ENCODE measurements at places on chromosomes 2 and 18.

GRCh38 chr18:59724103-59724502, 26.9 kb upstream of the CCBE1 start:
- DNase-seq: no peak

GRCh38 chr2:3142210-3142609, 235.4 kb downstream of the EIPR1 start:
- DNase-seq: no peak

GRCh38 chr2:68917034-68917718, 35.5 kb downstream of the GKN2 start:
- no peak for DNase-seq

DNA sequence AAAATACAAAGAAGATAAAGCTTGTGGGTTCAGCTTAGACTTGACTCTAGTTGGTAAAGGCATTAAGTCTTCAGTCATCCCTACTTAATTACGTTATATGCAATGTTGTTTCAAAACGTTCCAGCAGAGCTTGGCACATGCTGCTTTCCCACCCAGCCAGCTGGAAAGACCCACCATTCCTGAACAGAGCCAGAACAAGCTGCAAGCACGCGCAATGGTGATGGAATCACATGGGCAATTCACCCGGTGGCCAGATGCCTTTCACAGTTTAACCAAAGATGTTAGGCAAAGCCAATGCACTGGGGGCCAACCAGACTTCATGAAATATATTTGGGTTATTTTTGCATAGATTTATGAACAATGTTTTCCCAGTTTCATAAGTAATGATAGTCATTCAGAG, 123.4 kb upstream of the CDH20 start:
- no peak for DNase-seq

DNA sequence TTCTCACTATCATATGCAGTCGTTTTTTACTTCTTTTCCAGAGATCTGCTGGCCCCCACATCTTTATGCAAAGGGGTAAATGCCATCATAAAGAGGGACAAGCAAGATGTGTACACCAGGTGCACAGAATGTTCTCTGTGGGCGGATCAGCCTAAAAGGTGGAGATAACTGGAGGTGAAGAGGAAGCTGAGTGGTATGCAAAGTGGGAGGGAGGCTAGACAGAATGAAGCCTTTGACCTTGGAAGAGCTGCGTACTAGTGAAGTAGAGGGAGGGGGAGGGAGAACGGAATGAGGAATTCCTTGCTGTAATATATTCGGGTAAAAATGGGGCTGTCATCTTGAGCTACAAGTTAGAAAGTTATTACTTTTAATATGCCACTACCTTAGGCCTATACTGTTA, 287.5 kb upstream of the VRK2 start:
- DNase-seq: no peak

DNA sequence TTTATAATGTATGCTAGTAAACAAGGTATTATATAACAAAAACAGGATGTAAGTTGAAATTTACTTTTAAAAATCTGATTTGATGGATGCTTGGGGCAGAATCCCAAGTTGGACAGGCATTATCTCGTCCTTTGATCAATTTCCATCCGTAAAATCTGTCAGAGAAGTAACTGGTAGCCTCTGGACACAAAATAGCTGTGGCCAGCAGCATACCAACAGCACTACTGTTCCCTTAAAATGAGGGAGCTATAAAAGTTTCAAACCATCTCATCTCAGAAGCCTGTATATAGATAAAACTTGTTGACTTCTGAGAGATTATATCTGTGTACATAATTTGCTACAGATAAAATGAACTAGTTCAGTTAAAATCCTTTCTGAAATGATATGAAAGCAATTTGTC, 14.7 kb upstream of the METAP1D start:
- DNase-seq: no peak

DNA sequence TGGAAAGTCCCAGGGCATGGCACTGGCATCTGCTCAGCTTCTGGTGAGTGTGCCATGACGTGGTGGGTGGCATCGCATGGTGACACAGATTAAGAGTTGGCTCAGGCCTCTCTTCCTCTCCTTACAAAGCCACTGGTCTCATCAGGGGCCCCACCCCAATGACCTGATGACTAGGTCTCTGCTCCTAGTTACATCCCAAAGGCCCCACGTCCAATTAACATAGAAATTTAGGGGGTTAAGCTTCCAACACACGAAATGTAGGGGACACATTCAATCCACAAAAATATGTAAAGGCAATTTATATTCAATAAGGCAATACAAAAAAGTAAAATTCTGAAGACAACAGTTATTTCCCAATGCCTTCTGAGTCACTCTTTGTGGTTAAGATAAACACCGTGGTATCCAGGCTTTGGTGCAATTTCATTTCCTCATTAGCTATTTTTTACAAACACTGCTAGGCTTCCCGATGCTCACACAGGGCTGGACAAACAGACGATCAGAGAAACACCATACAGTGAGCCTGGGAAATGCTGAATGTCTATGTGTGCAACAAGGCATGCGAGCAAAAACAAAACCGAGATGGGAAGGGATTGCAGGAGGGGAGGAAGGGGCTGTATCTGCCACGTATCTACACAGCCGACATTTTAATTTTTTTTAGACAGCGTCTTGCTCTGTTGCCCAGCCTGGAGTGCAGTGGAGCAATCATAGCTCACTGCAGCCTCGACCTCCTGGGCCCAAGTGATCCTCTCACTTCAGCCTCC, 67.2 kb downstream of the MBP start:
- no peak for DNase-seq

DNA sequence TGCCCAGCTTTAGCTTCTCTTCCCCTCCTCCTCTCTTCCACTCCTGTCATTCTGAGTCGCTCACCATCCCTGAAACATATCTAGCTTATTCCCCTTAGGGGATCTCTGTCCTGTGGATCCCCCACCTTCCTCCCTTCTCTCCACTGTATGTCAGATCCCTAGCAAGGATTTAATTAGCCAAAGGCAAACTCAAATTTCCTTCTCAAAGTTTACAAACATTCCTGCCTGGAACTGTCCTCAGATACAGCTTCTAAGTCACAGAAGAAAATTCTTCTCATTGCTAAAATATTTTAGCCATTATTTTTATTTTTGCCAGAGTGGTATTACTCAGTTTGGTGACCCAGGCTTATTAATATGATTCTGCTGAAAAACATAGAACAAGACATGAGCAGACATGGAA, 315.3 kb downstream of the CYP26B1 start:
- no peak for DNase-seq

GRCh38 chr2:59502981-59503380, 1050.5 kb downstream of the BCL11A start:
- no peak for DNase-seq

DNA sequence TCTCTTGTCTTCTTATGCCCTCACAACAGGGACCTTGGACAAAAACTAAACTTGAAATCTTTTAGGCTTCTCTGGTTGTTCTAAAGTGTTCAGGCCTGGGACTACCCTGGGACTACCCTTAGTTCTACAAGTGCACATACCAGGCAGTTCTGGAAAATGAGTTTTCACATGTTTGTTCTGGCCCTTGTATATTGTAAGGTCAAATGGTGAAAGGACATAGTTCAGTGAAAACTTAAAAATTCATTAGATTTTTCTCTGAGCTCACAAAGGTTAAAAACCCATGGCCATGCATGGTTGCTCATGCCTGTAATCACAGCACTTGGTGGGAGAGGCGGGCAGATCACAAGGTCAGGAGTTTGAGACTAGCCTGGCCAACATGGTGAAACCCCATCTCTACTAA, 875.5 kb upstream of the FAM98A start:
- DNase-seq: no peak

DNA sequence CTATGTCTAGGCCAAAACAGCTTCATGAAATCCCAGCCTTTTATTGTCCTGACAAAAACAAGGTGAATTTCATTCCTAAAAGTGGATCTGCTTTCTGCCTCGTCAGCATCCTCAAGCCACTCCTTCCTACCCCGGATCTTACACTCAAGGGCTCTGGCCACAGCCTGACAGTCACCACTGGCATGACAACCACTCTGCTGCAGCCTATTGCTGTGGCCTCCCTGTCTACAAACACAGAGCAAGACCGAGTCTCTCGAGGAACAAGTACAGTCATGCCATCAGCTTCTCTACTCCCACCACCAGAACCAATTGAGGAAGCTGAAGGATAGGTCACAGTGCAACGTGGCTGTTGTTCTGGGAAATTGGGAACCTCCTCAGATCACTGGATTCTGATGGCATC, 106.1 kb downstream of the ICA1L start:
- no peak for DNase-seq

DNA sequence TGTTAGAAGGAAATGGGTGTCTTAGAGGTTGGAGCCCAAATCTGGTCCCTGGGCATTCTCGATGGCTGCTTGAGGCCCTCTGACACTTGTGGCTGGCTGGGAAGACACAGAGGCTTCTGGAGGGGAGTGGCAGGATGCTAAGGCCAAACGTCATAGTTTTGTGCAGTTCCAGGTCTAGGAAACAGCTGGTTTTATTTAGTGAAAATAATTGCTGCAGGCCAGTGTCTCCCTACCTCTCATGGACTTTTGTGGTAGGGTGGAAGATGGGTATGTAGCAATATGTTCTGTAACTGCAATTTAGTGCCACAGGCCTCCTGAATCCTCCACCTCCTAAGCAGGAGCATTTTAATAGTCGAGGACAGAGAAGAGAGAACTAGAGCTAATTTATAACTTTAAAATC, 32.2 kb upstream of the SPRED2 start:
- DNase-seq: no peak

DNA sequence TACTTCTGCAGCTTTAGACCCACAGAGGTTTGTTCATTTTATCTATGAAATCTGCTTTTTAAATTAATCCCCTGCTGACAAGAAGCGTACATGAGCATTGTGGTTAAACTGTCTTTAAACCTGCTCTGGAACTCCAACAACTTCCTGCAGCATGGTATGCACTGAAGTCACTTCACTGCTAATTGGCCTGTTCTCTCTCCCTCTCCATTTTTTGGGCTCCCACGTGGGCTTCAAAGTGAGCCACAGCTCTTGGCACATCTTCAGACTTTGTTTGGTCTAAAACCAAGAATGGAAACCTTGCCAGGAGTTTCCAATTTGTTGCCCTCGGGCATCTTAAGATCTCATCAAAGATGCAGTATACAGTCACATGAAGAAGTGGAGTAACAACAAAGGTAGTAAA, 311.4 kb downstream of the LRRTM1 start:
- no peak for DNase-seq

DNA sequence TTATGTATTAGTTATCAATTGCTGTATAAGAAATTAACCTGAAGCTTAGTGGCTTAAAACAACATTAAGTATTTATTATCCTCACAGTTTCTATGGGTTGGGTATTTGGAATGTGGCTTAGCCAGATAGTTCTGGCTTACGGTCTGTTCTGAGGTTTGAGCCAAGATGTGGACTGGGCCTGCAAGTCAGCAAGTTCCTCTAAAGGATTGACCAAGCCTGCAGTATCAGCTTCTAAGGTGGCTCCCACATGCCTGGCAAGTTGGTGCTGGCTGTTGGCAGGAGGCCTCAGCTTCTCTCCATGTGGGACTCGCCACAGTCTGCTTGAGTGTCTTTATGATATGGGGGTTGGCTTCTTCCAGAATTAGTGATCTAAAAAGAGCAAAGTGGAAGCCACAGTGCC, 45.0 kb upstream of the TCF4 start:
- no peak for DNase-seq

- DNase-seq: no peak
Measured at GRCh38 chr2:203225423-203226039, 13.3 kb upstream of the CYP20A1 start.

DNA sequence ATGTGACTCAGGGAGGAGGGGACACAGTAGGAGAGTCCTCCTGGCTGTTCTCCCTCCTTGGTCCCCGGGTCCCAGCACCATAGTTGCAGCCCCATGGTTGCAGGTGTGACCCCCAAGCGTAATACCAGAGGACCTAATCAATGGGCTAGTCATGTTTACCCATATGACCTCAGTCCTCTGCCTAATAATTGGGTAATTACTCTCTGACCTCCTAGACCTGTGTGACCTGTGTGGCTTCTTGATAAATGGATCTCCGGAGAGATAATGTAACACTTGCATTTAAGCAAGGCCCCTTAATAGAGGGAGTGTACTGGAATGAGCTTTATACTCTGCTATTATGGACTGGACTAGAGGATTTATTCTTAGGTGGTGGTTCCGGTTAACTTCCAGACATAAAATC, 32.2 kb upstream of the GMCL1 start:
- DNase-seq: no peak

- no peak for DNase-seq
Measured at GRCh38 chr2:149040451-149040850, 2.0 kb downstream of the LYPD6B start.

DNA sequence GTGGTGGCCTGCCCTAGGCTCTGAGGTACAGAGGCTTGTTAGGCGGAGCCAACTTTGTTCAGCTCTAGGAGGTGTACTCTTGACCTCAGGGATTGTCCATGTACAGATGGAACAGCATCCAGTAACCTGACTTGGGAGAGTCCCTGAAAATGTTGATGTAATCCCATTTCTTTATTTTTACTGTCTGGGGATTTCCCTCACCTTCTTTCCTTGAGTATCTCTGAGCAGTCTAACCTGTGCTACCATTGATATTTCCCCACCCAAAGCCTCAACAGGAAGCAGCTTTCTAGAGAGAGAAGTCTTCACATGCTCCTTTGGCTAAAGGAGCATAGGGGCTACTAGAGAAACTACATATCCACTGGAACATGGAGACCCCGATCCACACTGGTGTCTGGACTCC, 10.4 kb downstream of the IL36A start:
- DNase-seq: no peak

DNA sequence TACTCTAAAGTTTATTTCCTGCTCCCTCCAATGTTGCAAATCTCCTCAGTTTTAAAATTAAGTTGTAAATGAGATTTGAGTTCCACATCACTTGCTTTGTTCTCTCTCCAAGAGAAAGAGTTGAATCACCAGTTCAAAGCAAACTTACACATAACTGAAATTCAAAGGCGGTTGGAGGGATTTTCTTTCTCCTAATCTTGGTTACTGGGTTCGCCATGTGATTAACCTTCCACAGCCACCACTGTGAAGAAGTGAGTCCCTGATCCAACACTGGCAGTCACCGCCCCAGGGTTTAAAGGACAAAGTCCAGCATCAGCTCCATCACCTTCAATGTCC, 247.1 kb downstream of the MYCN start:
- DNase-seq: no peak

- DNase-seq: no peak
Measured at GRCh38 chr2:113739849-113740248, 16.6 kb downstream of the SLC35F5 start.

DNA sequence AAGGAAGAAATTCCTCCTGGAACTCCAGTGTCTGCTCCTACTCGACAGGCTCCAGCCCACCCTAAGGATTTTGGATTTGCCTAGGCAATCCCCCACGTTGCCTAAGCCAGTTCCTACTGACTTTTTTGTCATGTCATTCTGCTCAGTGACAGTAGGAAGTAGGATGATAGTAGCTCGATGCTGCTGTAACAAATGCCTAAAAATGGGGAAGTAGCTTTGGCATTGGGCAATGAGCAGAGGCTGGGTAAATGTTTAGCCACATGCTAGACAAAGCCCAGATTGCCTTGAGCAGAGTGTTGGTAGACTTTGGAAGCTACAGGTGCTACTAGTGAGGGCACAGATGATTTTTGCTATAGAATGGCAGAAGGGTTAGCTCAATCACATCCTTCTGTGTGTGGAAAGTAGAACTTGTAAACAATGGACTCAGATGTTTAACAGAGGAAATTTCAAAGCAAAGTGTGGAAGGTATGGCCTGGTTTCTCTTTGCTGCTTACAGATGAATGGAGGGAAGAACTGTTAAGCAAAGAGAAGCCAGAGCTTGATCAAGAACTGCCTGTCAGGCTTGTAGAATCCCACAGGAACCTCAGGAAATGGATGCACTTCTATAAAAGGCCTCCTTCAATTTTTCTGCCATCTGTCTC, 154.8 kb downstream of the RNF144A start:
- DNase-seq: no peak

Measured in NCI-H187 (cell line).